ENCODE measurements at places on chromosomes 12 and 14.

- no peak for DNase-seq
These were observed 6.4 kb upstream of the TMED10 start for GRCh38 chr14:75182821-75183220.

GRCh38 chr12:104963757-104964156 lies 5.7 kb upstream of the SLC41A2 start:
- DNase-seq, result no peak

DNA sequence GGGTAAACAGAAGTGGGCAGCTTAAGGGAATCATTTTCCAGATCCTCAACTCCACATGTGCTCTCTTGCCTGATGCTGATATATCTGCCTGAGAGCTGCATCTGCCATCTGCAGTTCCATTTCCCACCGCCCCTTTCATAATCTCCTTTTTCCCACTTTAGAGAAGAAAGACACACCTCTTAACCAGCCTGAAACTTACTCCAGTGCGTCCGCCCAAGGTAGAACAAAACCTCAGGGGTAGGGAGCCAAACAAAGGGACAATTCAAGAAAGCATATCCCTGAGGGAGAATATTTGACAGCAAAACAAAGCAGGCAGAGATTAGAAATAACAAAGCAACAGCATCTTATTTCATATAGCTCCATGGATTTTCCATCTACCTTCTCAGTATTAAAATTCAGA lies 4.3 kb downstream of the MDM1 start:
- DNase-seq, result no peak

- no peak for DNase-seq
These were observed 3.4 kb downstream of the CKB start for GRCh38 chr14:103519043-103519836.

GRCh38 chr12:24015833-24016160 lies 66.3 kb upstream of the SOX5 start:
- no peak for DNase-seq

DNA sequence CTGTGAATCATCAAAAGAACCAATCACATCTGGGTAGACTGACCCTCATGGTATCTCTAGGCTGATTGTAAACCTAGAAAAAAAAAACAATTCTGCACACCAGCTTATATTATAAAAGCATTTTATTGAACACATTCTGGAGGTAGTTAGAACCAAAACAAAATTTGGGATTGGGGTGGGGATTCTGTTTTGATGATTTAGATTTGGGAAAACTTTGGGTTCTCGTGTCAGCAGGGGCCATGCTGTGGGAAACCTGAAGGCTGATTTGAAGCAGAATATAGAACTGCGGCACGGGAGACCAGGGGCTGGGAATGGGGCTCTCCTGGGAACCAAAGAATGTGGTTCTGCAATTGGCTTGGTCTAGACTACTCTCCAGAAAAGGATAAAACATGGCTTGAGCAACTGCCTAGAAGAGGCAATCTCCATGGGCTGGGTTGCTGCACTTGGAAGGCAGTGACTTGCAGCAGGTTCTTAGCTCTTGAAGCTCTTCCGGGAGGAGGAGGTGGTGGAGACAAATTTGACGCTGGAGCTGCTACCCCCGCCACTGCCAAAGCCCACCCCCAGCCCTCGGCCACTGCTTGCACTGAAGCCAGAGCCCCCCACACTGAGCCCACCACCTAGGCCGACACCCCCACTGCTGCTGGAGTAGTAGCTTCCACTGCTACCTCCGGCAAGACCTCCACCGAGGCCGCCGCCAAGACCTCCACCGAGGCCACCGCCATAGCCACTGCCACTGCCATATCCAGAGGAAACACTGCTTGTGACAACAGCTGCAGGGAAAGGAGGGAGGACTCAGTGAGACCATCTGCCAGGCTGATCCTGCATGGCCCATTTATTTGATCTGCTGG lies 5.5 kb downstream of the KRT5 start:
- DNase-seq, result no peak

GRCh38 chr12:13094367-13094766 lies 9.1 kb downstream of the GSG1 start:
- DNase-seq, result no peak

GRCh38 chr12:46660276-46660675 lies 165.5 kb downstream of the SLC38A4 start:
- no peak for DNase-seq

DNA sequence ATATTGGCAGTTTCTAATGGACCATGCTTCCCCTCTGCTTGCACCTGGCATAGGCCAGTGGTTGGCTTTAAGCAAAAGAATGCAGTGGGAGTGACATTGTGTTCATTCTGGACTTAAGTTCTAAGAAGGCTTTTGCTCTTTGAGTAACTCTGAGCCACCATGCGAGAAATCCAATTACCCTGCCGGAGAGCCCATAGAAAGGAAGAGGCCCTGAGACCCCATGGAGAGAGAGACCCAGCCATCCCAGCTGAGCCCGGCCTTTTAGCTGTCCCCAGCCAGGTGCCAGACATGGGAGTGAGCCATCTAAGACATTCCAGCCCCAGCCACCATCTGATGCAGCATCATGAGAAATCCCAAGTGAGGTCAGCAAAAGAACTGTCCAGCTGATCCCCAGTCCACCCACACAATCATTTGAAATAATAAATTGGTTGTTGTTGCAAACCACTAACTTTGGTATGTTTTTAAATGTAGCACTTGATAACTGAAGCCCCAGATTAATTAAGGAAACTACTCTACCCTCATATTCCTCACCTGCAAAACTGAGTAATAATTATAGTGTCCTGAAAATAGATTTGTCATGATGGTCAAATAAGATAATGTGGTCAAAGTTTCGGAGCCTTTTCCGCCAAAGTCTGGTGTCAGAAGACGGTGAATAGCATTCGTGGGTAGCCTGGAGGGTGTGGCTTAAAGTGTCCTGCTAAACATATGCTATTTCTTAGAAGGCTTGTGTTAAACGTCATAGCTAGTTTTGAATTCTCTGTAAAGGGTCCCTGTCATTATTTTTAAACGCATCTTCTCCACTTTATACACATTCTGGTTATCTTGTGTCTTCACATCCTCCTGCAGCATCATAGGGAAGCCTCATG lies 166.6 kb upstream of the PELI2 start:
- no peak for DNase-seq

- no peak for DNase-seq
These were observed 52.4 kb downstream of the PAPLN start for GRCh38 chr14:73289729-73290128.

DNA sequence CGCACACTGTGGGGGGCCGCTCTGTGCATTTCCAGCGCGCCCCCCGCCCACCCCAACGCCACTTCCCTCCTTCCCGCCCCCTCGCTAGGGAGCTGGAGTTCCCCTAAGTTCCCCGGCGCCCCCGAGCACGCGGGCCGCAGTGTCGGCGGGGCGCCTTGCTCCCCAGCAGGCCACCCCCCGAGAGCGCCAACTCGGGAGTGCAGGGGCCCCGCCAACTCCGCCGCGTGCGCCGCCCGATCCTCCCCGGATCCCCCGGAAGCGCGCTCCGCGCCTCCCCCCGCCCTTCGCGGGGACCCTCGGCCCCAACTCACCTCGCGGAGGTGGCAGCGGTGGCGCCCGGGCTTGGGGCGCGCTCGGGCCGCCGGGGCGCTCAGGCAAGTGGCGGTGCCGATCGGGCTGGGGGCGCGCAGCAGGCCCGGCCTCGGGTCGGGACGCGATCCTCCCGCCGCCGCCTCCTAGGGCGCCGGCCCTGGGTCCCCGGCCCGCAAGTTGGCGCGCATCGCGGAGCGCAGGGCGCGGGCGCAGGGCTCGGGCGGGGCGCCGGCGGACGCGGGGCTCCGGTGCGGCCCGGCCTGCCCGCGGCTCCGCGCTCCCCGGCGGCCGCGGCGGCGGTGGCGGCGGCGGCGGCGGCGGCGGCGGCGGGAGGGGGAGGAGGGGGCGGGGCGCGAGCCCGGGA lies at the start of gene NCOR2:
Gene NCOR2, minus strand, starts transcription at position 616 of the 676 bp plus-strand sequence. CDS start 72,361 bp downstream, outside the sequence.
- no peak for DNase-seq

GRCh38 chr12:64452559-64453329 lies 824 bp downstream of the TBK1 start:
- DNase-seq, result peak; percentile 59

GRCh38 chr12:120529641-120530417 lies 871 bp upstream of the COQ5 start:
- DNase-seq, result no peak

DNA sequence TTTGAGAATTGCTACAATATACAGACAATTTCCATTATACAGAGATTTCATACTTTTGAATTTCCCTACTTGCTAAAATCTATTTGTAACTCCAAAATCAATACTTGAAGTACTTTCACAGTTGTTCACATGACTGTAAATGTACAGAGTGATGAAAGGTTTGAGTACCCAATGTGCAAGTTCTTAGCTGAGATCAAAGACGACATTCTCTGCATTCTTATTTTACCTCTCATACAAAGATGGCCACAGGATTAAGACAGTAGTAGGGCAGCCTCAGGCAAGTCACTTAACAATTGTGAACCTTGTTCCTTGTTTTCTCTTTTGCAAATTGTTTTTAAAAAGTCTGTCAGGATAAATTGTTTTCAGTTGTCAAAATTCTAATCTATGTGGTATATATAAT lies 255.9 kb upstream of the KITLG start:
- DNase-seq, result no peak

Measured in astrocyte of the cerebellum (primary cell).